ENCODE measurements at places on chromosomes 6 and 20.

- no peak for ATAC-seq
These were observed 209.0 kb downstream of the TFAP2A start for GRCh38 chr6:10205892-10206291.

DNA sequence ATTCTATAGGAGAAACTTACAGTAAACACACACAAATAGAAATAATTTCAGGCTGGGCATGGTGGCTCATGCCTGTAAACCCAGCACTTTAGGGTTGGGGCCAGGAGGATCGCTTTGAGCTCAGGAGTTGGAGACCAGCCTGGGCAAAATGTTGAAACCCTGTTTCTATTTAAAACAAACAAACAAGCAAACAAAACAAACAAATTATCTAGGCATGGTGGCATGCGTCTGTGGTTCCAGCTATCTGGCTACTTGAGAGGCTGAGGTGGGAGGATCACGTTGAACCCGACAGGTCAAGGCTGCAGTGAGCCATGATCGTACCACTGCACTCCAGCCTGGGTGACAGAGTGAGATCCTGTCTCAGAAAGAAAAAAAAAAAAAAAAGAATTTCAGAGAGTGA lies 64.0 kb downstream of the NHLRC1 start:
- no peak for ATAC-seq

DNA sequence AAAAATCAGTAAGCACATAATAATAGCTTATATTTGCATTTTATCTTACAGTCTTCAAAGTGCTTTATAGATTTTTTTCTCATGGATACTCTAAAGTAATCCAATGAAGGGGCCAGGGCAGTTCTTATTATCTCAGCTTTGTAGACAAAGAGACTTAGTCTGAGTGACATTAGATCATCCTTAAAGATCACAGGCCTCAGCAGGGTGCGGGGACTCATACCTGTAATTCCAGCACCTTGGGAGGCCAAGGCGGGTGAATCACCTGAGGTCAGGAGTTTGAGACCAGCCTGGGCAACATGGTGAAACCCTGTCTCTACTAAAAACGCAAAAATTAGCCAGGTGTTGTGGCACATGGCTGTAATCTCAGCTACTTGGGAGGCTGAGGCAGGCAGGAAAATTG lies 14.5 kb downstream of the FERMT1 start:
- no peak for ATAC-seq

GRCh38 chr6:139240161-139241010 lies 51.4 kb downstream of the TXLNB start:
- ATAC-seq: no peak

DNA sequence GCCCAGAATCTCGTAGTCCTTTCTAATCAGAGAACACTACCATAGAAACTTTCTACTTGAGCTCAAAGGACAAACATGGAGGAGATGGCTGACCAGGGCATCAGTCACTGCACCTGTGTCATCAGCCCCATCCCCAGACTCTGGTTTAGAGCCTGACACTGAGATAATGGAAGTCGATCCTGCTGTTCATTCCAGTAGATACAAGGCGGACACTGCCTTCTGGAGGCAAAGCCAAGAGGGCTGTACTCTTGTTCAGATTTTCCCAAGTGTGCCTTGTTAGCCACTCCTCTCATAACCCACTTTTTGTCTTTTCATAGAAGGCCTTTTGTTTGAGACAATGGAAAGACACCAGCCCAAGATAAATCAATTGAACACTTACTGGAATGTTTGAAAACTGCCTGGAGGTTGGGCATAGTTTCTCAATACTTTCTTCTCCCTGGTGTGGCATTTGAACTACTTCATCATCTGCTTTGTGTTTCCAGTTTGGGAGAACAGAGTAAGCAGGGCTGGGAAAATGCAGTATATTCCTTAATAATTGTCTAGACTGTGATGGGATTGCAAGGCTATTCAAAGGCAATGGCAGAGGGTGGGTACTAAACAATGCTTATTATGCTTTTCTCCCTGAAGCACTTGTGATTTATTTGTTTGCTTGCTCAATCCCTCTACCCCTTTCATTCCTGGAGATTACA lies 99.7 kb downstream of the CLIC5 start:
- no peak for ATAC-seq

- no peak for ATAC-seq
These were observed 54.9 kb downstream of the SESN1 start for GRCh38 chr6:109039795-109040194.

DNA sequence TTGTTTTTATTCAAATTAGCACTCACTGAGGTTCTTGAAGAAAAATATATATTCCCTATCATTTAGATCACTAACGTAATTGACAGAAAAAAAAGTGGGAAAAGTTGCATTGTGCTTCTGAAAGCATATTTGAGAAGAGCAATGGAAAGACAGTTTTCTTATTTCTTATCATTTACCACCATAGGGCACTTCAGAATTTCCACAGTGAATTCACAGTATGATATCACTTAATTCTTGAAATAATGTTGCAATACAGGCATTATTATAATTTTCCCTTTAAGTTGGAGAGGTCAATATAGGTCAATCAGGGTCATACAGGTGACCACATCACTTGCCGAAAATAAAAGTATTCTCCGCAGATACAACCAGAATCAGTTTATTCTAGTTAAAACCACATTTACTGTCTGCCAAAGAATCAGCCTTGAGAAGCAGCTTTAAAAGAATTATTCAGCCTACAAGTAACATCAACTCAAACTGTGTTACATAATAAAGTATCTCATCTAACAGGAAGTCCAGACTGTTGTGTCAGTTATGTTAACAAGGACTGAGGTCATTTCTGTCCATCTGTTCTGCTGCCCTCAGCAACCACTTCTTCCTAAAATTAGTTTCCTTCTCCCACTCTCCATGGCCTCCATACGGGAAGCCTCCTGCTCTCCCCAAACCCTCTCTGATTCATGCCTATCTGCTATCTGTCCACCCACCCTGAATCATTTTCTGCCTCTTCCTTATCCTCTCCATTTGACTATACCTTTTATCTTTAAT lies 121.2 kb downstream of the SIM1 start:
- no peak for ATAC-seq

DNA sequence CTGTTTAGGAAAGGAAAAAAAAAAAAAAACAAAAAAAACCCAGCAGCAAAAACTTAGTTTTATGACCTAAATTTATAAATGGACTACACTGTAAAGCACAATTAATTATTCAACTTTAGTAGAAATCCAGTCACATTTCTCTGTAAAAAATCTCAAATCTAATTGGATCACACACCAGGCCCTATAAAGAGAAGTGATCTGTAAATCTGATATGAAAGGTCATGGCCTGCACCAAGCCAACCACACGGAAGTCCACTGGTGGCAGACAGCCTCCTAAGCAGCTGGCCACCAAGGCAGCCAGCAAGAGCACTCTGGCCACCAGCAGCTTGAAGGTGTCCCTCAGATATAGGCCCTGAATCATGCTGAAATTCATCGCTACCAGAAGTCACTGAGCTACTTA lies 131.6 kb downstream of the HFE start:
- ATAC-seq: no peak

DNA sequence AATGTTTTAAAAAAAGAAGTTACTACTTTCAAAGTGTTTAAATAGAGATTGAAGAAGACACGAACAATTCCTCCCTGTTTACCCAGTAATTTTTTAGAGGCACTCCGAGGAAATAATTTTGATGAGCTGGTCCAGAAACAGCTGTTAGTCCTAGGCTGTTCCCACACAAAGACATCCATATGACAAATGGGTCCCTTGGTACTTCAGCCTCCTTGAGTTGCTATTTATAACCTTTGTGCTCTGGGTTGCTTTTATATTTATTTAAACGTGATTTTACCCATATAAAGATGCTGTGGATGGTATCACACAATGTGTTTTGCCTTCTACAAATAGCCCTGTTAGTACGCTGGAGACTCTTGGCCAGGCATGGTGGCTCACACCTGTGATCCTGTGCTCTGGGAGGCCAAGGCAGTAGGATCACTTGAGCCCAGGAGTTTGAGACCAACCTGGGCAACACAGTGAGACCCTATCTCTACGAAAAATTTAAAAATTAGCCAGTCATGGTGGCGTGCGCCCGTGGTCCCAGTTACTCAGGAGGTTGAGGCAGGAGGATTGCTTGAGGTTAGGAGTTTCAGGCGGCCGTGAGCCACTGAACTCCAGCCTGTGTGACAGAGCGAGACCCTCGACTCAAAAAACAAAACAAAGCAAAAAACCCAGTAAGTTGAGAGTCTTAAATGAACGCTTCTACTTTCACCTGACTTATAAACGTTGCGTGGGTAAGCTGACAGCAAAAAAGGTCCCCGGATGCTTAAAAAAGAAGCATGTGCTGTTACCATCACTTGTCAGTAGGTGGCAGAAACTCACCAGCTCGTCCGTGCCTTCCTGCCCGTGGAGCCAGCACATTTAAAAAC lies 56.9 kb upstream of the ARMH2 start:
- ATAC-seq: peak; percentile 61

DNA sequence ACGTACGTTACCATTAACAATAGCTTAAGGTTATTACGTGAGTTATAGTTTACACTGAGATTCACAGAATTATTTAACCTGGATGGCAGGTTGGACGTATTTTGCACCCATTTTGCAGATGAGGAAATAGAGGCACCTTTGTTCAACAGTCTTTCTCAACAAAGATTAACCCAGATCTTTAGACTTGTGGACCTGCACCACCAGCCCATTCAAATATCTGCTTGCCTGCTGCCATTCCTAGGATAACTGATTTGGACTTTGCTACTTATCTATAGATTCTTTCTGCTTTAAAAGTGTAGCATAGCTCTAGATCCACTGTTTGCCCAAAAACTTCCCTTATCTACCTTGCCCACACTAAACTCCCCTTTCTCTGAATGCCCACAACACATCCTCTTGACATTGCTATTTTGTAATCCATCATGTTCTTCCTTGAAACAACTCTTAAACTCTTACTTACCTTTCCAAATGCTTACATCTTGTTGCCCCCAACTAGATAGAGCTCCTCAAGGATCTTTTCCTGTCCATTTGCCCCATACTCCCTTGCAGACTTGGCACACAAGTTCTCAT lies 56.4 kb upstream of the TNFAIP3 start:
- no peak for ATAC-seq

GRCh38 chr6:29516108-29516507 lies 28.4 kb upstream of the MAS1L start:
- peak; percentile 89 for ATAC-seq

GRCh38 chr20:50537546-50538201 lies 27.5 kb downstream of the PTPN1 start:
- ATAC-seq: no peak

GRCh38 chr6:16166871-16167608 lies 38.2 kb downstream of the MYLIP start:
- no peak for ATAC-seq

Data from esophagus mucosa (tissue), 1 donor.